Stimulated activated effector memory CD8-positive, alpha-beta T cell treated with anti-CD3 and anti-CD28 coated beads, Interleukin-12 subunit alpha, Interleukin-12 subunit beta, amount 100 ng/mL, for 72 hours (primary cell): ENCODE measurements at places on chromosomes 6 and 20.

DNA sequence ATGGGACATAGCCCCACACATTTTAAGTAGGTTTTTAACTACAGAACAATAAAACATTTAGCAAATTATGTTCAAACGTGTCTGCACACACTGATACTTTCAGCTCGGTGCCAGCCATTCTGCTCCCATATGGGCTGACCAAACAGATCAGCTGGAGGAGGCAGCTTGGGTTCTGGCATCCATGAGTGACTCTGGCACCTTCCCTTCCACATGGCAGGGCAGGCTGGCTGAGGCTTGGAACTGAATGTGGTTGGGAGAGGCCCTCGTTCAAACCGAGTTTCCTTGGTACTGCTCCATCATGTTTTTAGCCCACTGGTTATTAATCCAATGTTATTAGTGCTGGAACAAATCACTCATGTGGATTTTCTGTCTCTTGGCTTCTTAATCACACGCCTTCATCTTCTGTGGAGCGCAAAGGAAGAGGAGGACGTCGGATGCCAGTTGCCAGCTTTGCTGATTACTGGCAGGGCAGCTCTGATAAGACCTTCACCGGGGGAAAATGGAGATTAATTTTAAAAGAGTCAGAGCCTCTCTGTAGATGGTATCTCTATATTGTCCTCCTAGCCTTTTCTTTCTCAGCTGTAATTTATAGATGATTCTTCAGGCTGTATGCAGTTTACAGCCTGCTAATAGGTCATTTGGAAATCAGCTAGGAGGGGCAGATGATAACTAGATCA, 93.1 kb upstream of the TIAM2 start:
- DNase-seq = no peak

- no peak for DNase-seq
Measured at GRCh38 chr6:101706576-101706975, 313.1 kb downstream of the GRIK2 start.

DNA sequence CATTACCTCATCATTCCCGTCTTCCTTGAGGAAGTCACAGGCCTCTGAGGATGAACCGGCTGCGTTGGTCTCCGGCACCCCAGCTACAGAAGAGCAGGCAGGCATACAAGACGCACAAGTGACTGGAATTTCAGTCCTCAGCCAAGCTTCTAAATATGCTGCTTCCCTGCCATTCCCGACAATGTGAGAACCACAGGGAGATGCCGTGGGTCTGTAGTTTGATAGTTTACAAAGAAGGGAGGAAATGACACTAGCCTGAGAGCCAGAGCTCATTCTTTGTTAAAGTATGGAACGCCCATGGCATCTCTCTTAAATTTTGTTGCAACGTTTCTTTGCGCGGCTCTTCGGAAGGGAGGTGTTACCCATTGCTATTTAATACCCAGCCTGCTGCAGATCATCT, 25.7 kb downstream of the HEBP2 start:
- DNase-seq = no peak

GRCh38 chr20:35327074-35327976, 35.1 kb upstream of the FAM83C start:
- no peak for DNase-seq

DNA sequence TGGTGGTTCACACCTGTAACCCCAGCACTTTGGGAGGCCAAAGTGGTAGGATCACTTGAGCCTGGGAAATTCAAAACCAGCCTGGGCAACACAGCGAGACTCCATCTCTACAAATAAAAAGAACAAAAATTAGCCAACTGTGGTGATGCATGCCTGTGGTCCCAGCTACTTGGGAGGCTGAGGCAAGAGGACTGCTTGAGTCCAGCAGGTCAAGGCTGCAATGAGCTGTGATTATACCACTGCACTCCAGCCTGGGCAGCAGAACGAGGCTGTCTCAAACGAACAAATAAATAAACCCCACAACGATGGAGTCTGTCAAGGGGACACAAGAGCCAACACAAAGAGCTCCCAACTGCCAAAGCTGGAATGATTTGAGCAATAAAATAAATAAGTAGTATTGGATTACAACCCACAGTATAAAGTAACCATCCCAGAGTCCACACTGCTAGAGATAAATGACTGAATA, 13.5 kb downstream of the ZMYND8 start:
- no peak for DNase-seq

DNA sequence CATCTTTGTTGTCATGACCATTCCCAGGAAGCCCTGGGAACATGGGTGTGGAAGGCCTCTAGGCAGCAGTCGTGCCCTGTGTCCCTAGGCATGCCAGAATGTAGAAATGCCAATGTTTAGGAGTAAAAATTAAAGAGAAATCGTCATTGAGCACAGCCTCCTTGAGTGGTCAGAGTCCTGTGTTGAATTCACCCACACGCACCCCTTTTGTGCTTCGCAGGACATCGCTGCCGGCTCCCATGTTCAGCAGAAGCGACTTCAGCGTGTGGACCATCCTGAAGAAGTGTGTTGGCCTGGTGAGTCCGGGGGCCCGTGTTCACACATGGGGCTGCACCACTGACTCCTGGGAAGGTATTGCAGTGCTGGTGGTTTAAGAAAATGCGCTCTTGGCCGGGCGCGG, 25.1 kb downstream of the OSBPL2 start:
- DNase-seq = no peak

GRCh38 chr6:2028457-2029038, 216.9 kb downstream of the GMDS start:
- DNase-seq = no peak

GRCh38 chr6:71486461-71486860, 197.8 kb downstream of the OGFRL1 start:
- DNase-seq = no peak

DNA sequence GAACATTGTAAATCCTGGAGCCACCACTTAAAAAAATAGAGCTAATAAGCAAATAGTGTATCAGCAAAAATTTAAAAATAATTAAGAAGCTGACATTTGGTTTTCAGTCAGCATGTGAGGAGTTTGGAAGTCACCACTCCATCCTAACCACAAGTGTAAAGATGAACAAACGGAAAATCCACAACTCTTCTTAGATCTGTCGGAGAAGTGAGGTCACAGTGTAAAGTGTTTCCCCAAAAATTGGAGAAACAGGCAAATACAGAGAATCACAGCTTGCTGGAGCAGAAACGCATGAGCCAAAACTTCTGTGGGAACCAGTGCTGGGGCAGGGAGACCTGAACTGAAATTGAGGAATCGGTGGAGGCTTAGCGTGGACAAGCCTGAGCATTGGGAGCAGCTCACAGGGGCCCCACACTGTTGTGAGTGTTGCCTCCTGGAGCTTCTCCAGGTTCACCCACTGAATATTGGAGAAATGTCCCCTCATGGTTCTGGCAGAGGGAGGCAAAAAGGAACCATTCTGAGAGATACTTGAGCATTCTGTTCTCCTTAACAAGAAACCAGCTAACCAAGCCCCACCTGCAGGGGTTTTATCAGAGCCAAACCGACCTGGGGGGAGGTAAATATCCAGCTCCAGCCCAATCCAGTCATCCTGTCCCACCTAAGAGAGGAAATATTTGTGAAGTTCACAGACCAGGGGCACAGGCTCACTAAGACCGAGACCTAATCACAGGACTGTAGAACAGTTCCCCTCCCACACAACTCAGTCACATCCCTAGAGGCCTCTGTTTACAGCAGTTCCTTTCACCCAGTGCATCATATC, 192.0 kb downstream of the ERMARD start:
- DNase-seq = no peak

GRCh38 chr20:37789408-37789807, 95.6 kb downstream of the CTNNBL1 start:
- no peak for DNase-seq

DNA sequence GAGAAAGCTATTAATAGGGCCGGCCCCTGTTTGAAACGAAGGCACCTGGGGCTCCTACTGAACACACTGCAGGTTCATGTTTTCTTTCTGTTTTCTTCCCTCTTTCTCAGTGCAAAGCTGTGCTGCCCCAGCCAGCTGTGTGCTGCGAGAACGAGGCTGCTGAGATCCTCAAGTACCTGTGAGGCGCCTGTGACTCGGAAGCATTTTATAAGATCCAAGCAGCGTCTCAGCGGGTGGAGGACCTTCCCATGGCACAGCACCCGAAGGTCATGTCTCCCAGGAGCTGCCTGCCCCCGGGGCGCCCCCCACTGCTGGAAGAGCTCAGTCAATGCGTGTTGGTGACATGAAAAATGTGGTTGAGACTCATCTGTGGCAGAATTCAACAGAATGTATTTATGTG, 66.3 kb downstream of the SMOC2 start:
- DNase-seq = no peak

- no peak for DNase-seq
Measured at GRCh38 chr6:15200087-15200486, 45.8 kb upstream of the JARID2 start.

- DNase-seq = no peak
Measured at GRCh38 chr20:40955326-40955725, 73.3 kb upstream of the TOP1 start.

GRCh38 chr6:39924283-39924682, 10.0 kb downstream of the MOCS1 start:
- no peak for DNase-seq

- DNase-seq = no peak
Measured at GRCh38 chr6:153162172-153162571, 31.1 kb upstream of the RGS17 start.

DNA sequence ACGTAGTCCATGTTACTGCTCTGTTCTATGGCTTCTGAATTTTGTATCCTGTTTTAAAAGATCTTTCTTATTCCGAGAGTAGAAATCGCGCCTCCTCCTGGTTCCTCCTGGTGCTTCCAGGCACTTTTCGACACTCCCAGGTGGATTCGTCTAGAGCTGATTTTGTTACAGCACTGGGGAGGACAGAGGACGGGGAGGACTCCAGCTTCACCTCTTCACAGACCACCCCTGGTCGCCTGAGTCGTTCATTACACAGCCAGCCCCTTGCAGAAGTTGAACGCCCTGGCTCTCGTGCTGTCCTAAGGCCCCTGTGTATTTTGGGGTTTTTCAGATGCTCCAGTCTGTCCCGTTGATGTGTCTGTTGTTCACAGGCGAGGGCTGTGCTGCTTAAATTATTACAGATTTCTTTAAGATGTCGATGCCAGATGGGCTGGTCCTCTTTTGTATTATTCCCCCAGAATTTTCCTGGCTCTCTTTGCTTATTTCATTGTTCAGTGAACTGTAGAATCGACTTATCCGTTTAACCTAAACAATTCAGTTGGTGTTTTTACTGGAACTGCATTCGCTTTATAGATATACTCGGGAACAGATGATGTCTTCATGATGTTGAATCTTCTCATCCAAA, 30.5 kb downstream of the COL20A1 start:
- no peak for DNase-seq
